ENCODE measurements at places on chromosomes 2 and 18.

DNA sequence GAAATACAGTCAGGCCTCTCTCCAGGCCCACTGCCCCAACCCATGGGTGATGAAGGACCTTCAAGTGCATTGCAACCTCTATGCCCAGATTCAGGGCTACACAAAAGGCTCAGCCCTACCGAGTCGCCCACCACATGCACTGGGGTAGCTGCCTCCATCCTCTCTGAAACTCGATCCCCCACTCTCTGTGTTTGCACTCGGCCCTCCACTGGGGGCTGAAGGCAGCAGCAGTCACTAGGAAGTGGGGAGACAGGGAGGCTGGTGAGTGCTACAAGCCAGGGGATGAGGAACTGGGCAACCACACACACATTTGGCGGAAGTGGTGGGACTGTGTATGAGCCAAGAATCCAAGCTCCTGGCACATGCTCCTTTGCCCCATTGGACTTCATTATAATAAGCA lies 94.6 kb downstream of the CERS6 start:
- no peak for DNase-seq

DNA sequence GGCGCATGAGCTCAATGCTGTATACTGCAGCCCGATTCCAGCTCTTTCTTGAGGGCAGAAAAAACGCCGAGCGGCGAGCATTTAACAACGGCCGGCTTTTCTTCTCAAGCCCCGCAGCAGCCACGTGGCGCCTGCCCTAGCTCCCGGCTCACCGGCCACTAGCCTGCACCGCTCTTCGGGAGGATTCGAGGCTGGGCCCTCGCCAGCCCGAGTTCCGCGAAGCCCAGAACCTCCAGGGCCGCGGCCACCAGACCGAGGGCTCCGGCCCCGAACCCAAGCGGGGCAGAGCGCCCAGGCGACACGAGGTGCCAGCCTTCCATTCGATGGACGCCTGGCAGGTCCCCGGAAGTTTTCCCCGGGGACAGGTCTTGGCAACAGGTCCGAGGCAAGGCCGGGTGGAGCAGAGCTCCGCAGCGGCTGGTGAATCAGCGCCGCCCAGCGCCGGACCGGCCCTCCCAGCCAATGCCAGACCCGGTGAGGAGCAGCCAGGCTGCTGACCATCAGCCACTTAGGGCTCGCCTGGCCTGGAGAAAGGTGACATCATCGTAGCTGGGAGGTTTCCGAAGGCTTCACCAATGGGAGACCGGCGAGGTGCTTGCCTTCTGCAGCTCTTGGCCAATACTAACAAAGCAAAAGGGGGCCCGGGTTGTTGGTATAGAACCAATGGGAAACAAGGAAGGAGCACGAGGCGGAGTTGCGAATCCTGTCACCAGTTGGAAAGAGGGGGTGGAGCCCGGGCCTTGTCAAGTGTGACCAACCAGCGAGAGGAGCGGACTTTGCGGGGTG lies 552 bp upstream of the MXD1 start:
- peak; percentile 100 for DNase-seq

- no peak for DNase-seq
These were observed 1.9 kb downstream of the M1AP start for GRCh38 chr2:74646201-74646600.

- peak; percentile 28 for DNase-seq
These were observed 10.8 kb upstream of the ERMN start for GRCh38 chr2:157336137-157337010.

GRCh38 chr18:45008694-45009413 lies 328.2 kb downstream of the SETBP1 start:
- DNase-seq: peak; percentile 50

DNA sequence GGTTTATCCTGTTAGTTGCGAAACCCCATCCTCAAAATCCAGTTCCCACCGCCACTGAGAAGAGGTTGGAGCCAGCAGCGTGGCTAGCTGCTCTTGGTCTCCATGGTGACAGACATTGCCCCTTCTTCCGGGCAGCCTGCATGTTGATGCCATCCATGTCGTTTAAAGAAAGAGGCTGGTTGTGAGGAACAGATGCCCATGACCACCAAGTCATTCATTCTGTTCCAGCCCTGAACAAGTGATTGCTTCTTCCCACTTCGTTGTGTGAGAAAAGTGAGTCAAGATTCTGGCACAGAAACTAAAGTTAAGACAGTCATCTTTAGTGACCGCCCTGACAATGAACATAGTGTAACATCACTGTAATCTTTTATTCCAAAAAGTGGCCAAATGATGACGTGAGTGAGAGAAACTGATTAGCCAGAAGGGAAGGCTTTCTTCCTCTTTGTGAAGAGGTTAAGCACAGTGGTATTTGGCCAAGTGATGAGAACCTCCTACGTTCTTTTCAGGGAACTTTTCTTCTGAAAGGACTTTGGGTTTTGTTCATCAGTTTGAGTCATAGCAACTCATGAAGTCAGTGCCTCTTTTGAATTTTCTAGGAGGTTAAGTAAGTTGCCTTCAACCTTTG lies 272.5 kb downstream of the GALR1 start:
- DNase-seq: no peak

GRCh38 chr2:10520926-10521325 lies 72.8 kb upstream of the ODC1 start:
- DNase-seq: no peak

- DNase-seq: no peak
These were observed 77.2 kb upstream of the HS6ST1 start for GRCh38 chr2:128395640-128396499.

GRCh38 chr2:11320698-11321492 lies 23.5 kb downstream of the ROCK2 start:
- DNase-seq: no peak

GRCh38 chr2:43174368-43174916 lies 52.0 kb downstream of the ZFP36L2 start:
- DNase-seq: no peak

DNA sequence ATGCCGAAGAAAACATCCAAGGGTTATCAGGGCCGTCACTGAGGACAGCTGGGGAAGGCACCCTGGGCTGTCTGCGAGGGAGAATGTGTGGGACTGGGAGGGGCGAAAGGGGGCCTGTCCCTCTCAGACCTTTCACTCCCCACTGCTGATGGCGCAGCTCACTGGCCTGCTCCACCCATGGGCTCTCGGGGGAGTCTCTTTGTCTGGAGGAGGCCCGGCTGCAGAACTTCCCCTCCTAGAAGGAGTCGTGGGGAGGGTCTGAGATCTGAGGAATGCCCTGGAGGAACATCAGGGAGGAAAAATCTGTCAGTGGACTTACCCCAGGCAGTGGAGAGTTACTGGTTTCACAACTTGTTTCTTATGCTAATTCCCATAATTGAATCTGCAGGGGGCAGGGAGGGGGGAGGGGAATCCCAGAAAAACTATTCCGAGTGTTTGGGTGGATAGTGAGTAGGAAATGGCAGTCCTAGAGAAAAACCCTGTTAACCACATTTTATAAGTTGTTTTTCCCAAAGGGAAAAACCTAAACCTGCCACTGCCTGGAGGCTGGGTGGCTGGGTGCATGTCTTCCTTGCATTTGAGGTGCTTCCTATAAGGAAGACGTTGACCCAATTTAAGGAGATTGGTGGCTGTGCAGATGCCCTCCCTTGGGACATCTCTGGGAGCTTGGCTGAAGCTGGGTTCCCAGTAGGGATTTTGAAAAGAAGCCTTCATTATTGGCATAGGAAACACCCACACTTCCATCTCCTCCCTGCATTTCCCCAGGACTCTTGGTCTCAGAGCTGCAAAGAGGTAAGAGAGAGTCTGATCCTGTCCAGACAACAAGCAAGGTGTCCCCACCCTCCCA lies 11.7 kb upstream of the SEMA4C start:
- DNase-seq: no peak

All from COR-L47 (cell line).